ENCODE measurements at places on chromosomes 6 and 20.

GRCh38 chr6:129853996-129854711, 7.0 kb downstream of the TMEM244 start:
- no peak for DNase-seq

- DNase-seq: no peak
Measured at GRCh38 chr20:36848078-36848660, 27.8 kb upstream of the TLDC2 start.

DNA sequence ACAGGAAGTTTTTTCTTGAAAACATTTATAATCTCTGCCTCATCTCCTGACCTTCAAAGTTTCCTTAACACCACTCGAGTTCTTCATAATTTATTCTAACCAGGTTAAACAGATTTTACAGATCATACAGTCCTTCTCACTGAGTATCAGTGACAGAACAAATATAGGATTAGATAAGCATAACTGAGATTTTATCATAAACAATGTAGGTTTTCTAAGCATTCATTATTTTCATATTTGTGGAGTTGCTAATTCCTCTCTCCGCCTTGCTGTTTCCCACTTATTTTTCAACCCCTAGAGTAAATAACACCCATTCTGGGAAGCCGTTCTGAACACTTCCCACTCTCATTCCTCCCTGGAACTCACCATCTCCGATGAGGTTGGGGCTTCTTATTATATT, 229.9 kb downstream of the HACE1 start:
- DNase-seq: no peak

- no peak for DNase-seq
Measured at GRCh38 chr6:64691064-64691463, 1016.0 kb downstream of the EYS start.

DNA sequence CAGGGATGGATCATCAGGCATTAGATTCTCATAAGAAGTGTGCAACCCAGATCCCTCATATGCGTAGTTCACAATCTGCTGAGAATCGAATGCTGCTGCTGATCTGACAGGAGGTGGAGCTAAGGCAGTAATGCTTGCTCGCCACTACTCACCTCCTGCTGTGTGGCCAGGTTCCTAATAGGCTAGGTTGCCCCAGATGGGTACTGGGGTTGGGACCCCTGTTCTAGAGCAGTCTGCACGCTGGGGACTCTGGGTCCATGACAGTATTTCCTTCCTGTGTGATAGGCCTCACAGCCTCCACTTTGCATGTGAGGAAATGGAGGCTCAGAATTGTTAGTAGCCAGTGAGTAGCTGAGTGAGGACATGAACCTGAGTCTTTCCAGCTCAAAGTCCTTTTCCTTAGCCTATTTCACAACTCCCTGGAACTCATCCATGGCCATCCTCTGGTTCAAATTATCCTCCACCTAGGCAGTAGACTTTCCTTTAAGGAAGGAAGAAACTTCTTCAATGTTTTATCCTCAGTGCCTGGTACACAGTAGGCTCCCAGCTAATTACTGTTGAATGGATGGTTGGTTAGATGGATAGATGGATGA, 117.2 kb downstream of the SYCP2 start:
- DNase-seq: no peak

DNA sequence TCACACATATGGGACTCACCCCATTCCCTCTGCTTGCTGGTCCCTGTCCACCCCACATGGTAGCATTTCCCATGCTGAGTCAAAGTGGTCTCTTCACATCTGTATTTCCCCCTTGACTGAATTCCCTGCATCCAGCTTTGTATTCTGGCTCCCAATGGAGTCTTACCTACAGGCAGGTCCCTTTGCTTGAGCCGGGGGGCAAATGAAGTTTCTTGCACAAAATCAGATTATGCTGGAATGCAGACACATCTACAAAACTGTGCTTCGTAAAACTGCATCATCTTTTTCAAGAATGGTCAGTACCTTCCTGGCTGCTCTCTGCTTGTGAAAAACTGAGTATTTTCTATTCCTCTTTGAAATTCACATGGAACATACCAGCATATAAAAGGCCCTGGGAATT, 32.1 kb upstream of the BCAS1 start:
- no peak for DNase-seq

DNA sequence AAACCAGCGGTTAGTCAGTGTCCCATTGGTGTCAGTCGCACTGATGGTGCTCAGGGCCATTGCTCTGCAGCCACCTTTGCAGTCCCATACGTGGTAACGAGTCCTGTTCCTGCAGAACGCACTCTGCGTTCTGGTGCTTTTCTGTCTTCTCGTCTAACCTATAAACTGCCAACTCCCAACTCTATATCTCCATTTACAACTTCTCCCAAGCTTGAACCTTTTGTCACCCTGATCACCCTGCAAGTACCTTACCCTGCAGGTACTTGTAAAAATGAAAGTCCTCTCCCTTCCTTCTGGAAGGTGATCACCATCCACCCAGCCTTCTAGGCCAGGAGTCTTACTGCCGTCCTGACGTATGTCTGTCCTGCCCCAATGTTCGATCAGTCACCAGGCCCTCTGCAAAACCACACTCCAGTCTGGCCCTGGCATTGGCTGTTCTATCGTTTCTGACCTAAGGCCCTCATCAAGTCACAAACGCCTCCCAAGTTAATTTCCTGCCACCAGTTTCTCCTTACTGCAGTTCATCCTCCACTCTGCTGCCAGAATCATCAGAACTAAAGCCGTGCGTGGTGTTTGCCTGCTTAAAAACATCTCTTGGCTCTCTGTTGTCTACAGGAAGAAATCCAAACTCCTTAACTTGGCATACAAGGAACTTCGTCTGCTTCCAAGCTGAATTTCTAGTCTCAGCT, 7.9 kb downstream of the RREB1 start:
- no peak for DNase-seq

GRCh38 chr6:52558266-52559000, 18.4 kb downstream of the TRAM2 start:
- no peak for DNase-seq

- DNase-seq: no peak
Measured at GRCh38 chr20:4876301-4876700, 125.0 kb downstream of the SLC23A2 start.

DNA sequence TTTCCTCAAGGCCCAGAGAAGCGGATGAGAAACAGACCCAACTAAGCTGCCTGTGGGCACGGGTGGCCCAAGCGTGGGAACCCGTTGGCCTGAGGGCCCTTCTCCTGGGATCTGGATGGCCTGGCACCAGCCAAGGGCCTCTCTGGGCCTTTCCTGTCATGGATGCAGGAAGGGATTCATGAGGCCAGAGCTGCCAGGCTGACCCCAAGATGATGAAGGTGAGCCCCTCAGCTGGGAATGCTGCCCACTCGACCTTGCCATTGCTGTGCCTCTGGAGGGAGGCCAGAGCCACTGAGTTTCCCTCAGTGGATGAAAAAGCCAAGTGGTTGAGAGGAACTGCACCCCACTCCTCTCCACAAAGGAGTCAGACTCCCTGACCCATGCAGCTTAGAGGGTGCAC, 171.2 kb downstream of the VEGFA start:
- no peak for DNase-seq

- DNase-seq: no peak
Measured at GRCh38 chr20:25053255-25054031, 4.5 kb downstream of the ACSS1 start.

- DNase-seq: no peak
Measured at GRCh38 chr6:44080561-44081521, 46.4 kb downstream of the MRPL14 start.

GRCh38 chr6:151059612-151060095, 180.1 kb upstream of the AKAP12 start:
- DNase-seq: no peak

DNA sequence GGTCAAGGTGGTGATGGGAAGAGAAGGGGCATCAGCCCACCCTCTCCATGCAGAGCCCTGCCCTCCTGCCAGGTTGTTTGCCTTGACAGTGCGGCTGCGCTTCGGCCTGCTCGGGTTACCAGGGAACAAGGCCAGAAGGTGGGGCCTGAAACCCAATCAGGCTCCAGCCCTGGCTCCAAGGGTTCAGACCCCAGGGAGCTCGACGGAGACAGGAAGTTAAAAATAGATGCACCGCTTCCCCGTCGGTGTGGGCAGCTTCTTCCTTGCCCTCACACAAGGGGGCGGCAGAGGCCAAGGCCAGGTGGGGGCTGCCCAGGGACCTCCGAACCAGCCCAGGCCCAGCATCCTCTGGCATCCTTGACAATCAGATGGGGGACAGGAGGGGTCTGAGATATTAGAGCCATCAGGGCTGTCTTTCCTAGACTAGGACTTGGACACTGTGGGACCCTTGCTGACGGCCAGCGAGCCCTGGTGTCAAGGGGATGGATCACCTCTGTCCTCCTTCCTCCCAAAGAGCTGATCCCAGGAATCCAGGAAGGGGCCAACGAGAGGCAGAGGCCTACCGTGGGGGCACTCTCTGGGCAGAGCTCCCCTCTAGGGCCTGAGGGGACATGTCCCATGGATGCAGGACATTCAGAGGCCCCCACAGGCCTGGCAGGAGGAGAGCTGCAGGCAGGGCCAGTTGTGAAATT, 65.2 kb downstream of the RIPOR3 start:
- DNase-seq: no peak

DNA sequence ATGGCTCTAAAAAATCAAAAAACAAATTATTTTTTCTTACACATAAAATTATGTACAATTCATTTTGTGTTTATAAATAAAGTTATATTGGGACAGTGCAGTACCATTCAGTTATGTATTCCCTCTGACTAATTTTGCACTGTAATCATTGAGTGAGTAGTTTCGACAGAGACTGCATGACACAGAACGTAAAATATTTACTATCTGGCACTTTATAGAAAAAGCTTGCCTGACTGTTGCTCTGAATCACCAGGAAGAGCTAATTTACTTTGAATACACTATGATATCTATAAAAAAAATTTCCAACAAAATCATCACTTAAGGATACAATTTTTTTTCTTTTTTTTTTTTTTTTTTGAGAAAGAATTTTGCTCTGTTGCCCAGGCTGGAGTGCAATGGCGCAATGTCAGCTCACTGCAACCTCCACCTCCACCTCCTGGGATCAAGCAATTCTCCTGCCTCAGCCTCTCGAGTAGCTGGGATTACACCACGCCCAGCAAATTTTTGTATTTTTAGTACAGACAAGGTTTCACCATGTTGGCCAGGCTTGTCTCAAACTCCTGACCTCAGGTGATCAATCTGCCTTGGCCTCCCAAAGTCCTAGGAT, 11.0 kb upstream of the KHDC1L start:
- DNase-seq: no peak

DNA sequence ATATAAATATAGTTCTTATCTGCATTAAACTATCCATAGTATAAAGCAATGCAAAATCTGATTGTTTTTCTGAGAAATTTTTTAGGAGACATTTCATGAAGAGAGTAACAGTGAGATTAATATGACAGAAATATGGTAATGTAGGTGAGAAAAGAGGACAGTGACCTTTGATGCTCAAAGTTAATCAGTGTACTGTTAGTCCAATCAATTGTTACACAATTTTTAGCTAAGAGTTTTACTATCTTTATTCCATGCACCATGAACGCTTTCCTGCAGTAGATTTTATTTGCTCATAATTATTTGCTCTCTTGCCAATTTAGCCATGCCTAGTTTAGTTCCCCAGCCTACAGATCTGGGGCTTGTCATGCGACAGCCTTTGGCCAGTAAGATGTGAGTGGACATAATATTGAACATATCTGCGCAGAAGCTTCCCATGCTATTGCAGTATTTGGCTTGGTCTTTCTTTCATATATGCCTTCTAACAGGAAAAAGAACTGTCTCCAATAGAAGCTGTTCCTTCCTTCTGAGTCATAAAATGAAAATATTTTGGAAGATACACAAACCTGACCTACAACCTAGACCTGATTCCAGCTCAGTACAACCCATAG, 38.7 kb downstream of the FKBP1C start:
- DNase-seq: no peak

GRCh38 chr20:25553819-25554296, 31.5 kb downstream of the NINL start:
- no peak for DNase-seq

DNA sequence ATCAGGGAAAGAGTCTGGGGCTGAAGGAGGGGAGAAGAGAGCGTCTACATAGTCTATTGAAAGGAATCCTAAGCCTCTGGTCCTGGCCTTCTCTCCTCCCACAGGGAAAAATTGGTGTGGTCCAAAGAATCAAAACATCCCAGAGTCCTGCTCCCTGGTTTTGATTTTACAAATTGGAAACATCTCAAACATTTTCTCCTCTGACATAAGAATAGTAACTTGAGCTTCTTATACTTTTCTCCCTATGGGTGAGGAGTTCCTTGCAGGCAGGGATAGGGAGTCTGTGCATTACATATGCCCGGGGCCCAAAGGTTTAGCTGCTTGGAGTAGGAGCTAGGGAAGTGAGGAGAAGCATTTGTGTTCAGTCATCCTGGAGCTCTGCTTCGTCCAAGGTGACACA, 120.0 kb upstream of the GGTLC1 start:
- DNase-seq: no peak

- no peak for DNase-seq
Measured at GRCh38 chr6:43842231-43842794, 72.3 kb downstream of the VEGFA start.

DNA sequence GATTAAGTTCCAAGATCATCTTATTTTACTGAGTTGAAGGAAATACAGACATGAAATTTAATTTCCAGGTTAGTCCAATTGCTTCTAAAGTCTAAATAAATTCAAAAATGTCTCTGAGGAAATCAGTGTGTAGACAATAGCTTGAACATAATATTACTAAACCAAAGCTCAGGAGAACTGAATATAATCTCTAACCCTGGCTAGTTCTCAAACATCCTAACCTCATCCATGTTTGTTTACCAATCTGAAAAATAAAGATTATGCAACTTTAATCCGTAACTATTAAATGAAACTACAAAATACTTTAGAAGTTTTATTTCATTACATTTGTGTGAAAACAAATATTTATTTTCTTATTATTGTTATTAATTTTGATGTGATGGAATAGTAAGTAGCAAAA, 387.2 kb downstream of the TBC1D32 start:
- DNase-seq: no peak

DNA sequence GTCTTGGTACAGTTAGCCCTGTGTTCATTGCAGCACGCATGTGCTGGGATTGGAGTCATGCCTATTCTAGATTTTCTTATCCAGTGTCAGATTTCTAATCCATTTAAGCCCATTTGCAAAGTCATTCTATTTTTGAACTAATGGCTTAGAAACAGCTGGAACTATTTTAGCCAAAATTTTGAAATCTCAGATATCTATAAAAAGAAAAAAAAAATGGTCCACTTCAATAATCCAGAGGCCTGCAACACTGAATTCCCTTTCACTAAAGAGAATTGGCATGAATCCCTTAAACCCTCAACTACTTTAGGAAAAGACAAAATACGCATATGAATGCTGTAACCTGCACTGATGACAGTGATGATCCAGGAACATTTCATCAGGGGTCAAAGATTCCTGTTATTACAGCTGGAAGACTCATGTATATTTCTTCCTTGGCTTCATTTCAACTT, 1.5 kb downstream of the COL21A1 start:
- no peak for DNase-seq

- DNase-seq: no peak
Measured at GRCh38 chr6:64926051-64926450, 781.0 kb downstream of the EYS start.

- no peak for DNase-seq
Measured at GRCh38 chr20:52193886-52194545, 2.4 kb upstream of the ZFP64 start.
